ENCODE measurements at places on chromosomes 1 and 21.
A peak's percentile ranks its signal among the peaks of the same experiment; 100 is the strongest.

- peak; percentile 66 for DNase-seq
These were observed at the start of gene LRRC71 for GRCh38 chr1:156920233-156921052. Gene LRRC71 (plus strand): TSS chr1:156920632. CDS start chr1:156920804, 172 bp downstream.

DNA sequence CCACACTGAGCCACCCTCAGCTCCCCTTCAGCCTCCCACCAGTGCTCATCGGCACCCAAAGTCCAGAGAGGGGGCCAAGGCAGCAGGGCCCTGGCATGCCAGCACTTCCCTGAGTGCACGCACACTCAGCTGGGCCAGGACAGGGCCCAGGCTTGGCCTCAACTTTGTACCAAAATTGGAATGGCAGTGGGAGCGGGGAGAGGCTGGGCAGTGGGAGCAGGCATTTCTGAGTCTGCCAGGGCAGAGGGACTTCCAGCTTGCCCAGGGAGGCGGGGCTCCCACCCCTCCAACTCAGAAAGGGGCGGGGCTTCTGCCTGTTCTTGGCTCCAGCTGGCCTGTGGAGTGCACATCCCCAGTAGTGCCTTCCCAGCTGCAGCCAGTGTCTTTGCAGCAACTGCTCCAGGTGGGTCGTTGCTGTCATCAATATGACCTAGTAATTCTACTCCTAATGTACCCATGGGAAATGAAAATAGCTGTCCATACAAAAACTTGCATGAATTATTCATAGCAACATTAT is 10.3 kb upstream of the SNX7 start:
- no peak for DNase-seq

DNA sequence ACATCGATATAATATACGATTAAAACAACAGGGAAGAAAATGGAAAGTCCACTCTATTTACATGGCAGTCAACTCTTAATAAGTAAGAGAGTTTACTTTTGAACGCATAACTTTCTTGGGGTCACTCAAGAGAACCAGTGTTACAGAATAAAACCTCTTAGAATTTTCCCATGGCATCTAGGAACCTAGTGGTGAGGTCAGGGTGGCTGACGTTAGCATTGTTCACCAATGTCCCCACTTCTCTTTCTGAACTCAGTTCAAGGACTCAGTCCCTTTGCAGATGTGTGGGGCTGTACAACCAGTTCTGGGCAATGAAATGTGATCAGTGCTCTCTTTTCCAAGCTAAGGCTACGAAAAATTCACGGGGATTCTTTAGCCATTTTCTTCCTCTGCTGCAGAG is 2.6 kb upstream of the RNF2 start:
- DNase-seq, result no peak

DNA sequence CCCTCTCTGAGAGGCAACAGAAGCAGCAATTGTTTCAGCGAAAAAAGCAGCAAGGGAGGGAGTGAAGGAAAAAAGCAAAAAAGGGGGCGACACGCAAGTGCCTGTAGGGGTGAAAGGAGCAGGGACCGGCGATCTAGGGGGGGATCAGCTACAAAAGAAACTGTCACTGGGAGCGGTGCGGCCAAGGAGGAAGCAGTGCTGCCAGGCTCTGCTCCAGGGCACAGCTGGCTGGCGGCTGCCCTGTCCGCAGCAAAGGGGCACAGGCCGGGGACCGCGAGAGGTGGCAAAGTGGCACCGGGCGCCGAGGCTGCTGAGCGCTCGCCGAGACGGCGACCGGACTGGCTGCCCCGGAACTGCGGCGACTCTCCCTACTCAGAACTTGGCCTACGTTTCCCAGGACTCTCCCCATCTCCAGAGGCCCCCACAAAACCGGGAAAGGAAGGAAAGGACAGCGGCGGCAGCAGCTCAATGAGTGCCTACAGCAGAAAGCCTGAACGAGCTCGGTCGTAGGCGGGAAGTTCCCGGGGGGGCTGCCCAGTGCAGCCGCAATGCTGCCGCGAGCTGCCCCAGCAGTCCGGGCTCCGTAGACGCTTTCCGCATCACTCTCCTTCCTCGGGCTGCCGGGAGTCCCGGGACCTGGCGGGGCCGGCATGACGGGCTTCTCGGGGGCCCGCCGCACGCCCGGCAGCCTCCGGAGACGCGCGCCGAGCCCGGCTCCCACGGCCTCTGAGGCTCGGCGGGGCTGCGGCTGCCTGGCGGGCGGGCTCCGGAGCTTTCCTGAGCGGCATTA is 1.0 kb upstream of the CDKN2C start:
- DNase-seq, result peak; percentile 44

- no peak for DNase-seq
These were observed 34.6 kb upstream of the DOCK7 start for GRCh38 chr1:62722796-62723195.

DNA sequence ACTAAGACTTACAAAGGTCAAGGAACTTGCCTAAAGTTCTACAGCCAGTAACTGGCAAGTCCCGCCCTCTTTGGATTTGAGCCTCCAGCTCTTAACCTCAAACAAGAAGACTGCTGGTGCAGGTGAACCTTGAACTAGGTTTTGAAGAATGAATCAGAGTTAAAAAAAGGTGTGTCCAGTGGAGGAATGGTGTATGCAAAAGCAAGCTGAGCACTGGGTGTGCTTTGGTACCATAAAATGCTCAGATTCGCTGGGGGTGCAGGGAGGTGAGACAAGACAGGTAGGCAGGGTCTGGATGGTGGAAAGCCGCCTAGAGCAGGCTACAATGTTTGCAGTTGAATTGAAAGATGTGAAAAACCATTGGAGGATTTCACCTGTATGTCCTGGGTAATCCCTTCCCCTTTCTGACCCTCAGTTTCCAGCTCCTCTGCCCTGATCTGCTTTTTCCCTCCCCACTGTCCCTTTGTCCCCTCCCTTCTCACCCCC is 39.8 kb downstream of the FOXD2 start:
- DNase-seq, result no peak

DNA sequence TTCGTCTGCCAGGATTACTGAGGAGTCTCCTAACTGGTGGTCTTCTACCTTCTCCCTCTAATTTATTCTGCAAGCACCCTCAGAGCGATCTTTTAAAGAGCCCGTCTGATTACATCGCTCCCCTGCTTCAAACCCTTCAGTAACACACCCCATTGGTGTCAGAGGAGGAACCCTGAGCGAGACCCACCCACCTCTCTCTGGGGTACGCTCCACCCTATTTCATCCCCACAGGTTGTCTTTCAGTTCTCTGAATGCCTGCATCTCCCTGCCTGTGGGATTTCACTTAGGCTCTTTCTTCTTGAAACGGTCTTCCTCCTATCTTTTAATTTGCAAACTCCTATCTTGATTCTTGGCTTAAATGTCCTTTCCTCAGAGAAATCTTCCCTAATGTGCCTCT is 39.4 kb downstream of the C1orf21 start:
- no peak for DNase-seq

DNA sequence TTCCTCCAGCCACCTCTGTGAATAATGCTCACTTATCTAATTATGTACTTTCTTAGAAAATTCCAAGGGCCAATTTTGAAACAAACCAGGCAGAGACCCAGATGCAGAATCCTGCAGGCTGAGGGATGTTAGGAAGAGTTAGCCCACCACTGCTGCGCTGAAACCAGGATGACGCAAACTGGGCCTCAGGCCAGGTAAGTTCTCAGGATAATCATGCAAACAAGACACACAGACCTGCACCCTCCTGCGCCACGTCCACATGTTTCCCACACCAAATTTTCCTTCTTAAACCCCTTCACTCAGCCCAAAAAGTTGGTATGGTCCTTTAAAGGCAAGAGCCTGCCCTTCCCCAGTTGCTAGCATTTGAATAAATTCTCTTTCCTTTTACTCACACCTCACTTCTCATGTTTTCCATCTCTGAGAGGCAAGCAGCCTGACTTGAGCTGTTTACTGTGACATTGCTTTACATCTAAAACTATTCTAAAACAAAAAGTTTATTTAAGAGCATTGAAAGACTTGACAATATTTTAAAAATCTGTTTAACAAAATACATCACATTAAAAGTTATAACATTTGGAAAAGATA is 887.1 kb downstream of the LRRIQ3 start:
- DNase-seq, result no peak

- DNase-seq, result peak; percentile 83
These were observed 16.6 kb downstream of the STX12 start for GRCh38 chr1:27789540-27790041.

GRCh38 chr1:114289306-114289705 is 135.6 kb upstream of the SYT6 start:
- no peak for DNase-seq

GRCh38 chr1:101235696-101236515 is 913 bp upstream of the S1PR1 start:
- peak; percentile 49 for DNase-seq

GRCh38 chr1:21742578-21742977 is 40.4 kb downstream of the USP48 start:
- DNase-seq, result peak; percentile 52

GRCh38 chr1:91345395-91346005 is 59.1 kb downstream of the HFM1 start:
- no peak for DNase-seq

DNA sequence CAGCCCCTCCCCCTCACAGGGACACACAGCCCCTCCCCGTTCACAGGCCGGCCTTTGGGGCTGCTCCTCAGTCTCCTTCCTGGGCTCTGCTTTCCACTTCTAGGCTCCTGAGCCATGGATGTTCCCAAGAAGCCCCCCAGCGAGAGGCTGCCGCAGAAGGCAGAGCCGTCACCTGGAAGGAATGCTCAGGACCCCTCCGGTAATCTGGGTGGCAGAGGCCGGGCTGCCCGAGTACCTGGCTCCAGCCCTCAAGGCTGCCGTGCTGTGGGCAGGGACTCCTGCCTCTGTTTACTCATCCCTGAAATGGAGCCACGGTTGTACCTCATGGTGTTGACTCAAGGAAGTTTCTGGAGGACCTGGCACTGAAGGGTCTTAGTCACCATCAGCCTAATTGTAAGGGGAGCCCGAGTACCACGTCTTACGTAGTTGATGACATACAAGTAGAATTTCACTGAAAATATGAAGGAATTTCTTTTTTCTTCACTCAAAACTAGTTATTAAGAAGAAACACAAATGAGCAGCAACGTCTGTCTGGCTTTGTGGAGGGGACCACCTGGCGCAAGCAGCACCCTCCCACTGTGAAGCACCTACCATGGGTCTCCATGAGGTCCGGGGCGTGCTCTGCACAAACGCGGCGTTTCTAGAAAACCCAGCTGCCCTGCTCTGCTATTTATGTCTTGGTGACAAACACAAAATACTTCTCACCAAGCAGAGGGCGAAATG is 33.7 kb downstream of the PRDM15 start:
- DNase-seq, result no peak

DNA sequence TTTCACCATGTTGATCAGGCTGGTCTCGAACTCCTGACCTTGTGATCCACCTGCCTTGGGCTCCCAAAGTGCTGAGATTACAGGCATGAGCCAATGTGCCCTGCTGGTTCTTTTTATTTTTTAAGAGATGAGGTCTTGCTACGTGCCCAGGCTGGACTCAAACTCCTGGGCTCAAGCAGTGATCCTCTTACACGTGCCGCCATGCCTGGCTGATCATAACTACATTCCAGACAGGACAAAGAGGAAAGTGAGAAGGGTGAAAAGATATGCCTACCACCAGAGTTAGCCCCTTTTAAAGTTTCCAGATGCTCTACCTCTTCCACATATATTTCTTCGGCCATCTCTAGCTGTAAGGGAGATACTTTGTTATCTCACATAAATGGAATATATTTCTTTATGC is 79.7 kb upstream of the SOX13 start:
- DNase-seq, result no peak

- DNase-seq, result no peak
These were observed 87.1 kb upstream of the CACNA1E start for GRCh38 chr1:181396171-181396670.

DNA sequence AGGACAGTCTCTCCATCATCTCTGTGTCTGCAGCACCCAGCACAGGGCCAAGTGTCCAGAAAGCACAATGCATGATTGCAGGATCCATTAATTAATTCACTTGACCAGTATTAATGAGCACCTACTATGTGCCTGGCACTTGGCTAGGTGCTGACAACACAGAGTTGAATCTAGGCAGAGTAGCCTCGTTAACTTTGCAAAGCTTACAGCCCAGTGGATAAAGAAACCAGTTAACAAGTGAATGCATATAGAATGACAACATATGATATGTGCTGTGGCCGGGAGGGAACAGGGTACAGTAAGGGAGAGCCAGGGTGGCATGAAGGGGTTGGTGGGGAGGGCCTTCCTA is 10.9 kb downstream of the SLC1A7 start:
- no peak for DNase-seq

DNA sequence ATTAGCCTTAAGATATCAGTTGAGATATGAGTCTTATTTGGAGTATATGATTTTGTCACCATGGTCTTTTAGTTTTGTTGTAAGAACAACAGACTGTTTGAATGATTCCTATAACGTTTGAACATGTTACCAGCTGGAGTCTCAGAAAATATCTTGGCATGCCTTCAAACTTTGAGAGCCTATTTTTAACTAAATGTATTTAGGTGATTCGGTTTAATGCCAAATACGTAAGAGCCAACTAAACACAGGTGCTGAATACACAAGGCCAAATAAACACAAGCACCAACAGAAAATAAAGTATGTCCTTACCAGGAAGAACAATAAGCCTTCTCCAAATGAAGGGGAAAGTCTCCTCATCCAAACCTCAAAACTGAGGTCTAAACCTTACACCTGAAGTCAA is 48.6 kb downstream of the PRKACB start:
- DNase-seq, result no peak

GRCh38 chr1:67214420-67215174 is 48.3 kb downstream of the IL23R start:
- DNase-seq, result peak; percentile 31

GRCh38 chr1:47724432-47724999 is 272.7 kb downstream of the TRABD2B start:
- no peak for DNase-seq

GRCh38 chr1:28756846-28757245 is 20.1 kb downstream of the YTHDF2 start:
- DNase-seq, result no peak

- DNase-seq, result no peak
These were observed 149.3 kb upstream of the TNR start for GRCh38 chr1:175892686-175893085.

GRCh38 chr21:45973475-45974072 is 8.0 kb upstream of the COL6A1 start:
- DNase-seq, result peak; percentile 87

- no peak for DNase-seq
These were observed 97.2 kb upstream of the ZNF678 start for GRCh38 chr1:227466039-227466645.

- DNase-seq, result no peak
These were observed 198.0 kb downstream of the GRIK3 start for GRCh38 chr1:36836196-36836883.

GRCh38 chr21:37683396-37684114 is 232.7 kb downstream of the KCNJ6 start:
- no peak for DNase-seq

DNA sequence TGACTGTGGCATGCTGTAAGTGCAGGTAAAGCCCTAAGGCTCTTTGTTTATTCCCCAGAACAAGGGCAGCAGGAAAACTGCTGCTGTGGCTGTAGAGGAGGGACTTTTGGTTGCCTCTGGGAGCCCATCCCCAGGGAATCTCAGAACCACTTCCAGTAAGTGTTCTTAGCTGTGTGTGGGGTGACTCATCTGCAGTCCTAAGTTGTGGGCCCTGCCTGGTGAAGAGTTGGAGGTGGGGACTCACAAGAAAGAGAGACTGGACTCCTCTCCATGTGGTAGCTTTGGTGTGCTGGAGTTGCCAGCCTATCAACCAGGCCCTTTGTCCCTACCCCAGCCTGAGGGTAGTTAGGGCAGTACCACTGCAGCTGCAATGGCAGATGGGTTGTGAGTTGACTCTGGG is 24.0 kb upstream of the DENND1B start:
- peak; percentile 89 for DNase-seq

- peak; percentile 17 for DNase-seq
These were observed 412.4 kb downstream of the DISC1 start for GRCh38 chr1:232038706-232039677.

All from iris pigment epithelial cell (primary cell).